ENCODE measurements at places on chromosomes 4 and X.

- no peak for DNase-seq
These were observed 302.7 kb downstream of the KCTD8 start for GRCh38 chr4:44145868-44146267.

DNA sequence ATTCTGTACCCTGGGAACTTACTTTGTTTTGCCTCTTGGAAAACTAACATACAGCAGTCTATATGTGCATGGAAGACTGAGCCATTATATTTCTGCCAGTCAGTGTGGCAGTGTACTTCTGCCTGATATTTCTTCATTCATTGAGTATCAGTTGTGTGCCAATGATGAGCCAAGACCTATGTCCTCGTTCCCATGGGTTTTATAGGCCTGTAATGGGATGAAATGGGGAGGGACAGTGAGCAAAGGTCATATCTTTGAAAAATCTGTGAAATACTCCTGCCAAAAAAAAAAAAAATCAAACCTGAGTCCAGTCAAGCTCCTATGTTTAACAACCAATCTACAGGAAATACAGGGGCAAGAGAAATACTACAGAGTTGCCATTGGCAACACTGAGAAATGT lies 9.1 kb downstream of the NSD2 start:
- DNase-seq, result no peak

DNA sequence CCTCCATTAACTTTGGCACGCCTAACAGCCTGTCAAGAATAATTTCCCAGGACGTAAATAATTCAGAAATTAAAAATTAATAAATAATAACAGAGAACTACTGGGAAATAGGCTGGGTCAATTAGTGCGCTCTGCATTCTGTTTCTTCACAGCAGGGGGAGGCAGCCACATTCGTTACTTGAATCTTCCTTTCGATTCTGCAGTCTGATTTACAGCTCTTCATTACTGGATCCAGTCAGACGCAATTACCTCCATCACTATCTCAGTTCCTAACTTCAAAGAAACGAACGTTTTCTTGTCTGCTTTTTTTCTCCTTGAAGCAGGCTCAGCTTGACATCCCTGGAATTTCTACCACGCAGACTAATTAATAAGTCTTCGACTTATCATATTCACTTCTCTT lies 9.0 kb upstream of the RPL34 start:
- no peak for DNase-seq

- peak; percentile 60 for DNase-seq
These were observed 14.7 kb upstream of the SEC24D start for GRCh38 chr4:118850488-118851173.

DNA sequence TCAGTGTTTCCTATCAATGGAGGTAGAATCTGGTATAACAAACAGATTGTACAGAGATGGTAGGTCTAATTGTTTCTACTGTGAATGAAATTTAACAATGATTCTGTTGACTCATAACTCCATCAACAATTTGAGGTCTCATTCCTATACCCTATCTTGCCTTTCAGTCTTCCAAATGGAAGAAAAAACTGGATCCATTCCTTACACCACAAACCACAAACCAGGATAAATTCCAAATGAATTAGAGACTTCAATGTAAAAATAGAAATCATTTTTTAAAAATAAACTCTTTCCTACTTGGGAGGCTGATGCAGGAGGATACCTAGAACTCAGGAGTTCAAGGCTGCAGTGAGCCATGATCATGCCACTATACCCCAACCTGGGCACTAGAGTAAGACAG lies 114.4 kb upstream of the WDR44 start:
- no peak for DNase-seq

- no peak for DNase-seq
These were observed 169.3 kb downstream of the PPARGC1A start for GRCh38 chr4:23720556-23720955.

GRCh38 chrX:24425806-24426205 lies 39.3 kb upstream of the PDK3 start:
- no peak for DNase-seq

GRCh38 chrX:52576946-52577345 lies 60.1 kb upstream of the XAGE1B start:
- no peak for DNase-seq

- DNase-seq, result no peak
These were observed 5.0 kb upstream of the SCML1 start for GRCh38 chrX:17732138-17732783.

DNA sequence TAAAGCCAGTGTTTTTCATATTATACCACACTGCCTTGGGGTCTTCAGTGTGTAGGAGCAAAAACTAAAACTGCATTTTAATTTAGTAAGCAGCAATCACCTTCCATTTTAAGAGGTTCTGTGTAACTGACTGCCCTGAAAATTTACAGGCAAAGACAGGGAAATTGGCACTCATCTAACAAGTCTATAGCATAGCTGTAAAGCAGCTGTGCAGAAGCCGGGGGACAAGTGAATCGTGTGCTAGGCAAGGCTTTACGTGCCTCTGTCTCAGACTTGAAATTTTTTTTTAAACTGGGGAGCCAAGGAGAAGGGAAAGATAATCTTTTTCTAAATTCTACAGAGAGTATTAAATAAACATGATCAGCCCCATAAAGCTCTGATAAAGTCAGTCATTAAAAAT lies 39.7 kb downstream of the TSPAN5 start:
- DNase-seq, result no peak

GRCh38 chr4:173436149-173436579 lies 37.2 kb upstream of the SCRG1 start:
- no peak for DNase-seq

- no peak for DNase-seq
These were observed 330.3 kb downstream of the TRAM1L1 start for GRCh38 chr4:116755051-116755450.

GRCh38 chrX:123450222-123450621 lies 266.1 kb downstream of the GRIA3 start:
- DNase-seq, result no peak

DNA sequence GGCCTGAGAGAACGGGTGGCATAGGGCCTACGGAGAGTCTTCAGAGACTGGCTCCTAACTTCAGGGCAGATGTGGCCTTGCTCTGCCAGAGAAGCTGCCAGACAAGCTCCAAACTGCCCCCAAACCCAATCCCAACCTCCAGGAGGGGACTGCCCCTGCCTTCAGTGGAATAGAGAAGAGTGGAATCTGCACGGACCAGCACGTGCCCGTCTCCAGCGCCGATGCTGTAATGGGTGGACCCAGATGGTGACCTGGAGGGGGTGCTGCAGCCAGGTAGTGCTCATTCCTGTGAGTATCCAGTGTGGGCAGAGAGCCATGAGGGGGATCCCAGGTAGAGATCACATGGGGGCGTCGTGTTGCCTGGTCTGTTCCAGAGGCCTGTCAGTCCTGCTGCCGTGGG lies 73.2 kb upstream of the NKX1-1 start:
- DNase-seq, result no peak

DNA sequence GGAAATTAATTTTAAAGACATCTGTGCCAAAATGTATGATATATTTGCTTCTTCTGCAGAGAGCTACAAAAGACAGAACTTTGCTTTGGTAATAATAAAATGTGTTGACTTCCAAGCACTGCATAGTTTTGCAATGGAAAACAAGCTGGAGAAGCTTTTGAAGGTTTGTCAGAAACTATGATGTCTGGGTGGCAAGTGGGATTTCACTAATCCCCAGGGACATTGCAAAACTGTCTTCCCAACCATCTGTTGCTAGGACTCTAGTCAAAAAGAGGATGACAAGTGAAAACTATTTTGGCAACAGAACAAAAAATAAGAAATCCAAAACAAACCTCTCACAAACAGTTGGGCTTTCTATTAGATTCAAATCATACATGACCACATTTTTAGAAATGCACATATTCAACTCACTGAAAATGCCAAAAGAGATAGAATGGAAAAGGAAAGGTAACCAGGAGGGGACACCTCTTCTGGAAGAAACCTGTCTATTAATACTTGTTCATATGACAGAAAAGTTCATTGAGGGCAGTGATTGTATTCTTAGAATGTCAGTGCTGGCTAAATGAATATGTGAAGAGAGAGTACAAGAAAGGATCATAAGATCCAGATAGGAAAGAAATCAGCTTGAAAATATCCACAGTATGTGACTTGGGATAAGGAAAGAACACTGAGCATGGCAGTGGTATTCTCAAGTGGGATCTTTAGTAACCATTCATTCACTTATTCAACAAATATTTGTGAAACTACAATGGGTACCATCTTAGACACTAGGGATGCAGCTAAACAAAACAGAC lies 228.0 kb downstream of the RASL11B start:
- no peak for DNase-seq

- DNase-seq, result no peak
These were observed at the start of gene GLRB for GRCh38 chr4:157075811-157076577. Gene GLRB (plus strand): TSS chr4:157076150. CDS start chr4:157078025, 1,875 bp downstream.

DNA sequence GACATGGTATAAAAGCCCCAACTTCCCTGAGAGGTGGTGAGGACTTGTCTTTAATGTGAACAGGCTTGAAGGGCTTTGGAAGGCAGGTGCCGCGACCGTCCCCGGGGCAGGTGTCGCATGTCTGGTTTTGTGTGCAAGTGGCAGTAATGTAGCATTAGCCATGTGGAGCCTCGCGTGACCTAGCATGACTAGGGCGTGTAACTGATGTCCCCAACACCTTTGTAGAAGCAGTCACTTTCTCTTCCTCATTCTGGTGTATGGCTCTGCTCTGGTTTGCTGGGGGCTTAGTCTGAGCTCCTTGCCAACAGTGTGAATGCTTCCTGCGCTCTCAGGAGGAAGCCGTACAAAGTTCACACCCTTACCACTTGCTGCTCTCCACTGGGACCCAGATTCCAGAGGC lies 145.7 kb downstream of the AMMECR1 start:
- DNase-seq, result no peak

DNA sequence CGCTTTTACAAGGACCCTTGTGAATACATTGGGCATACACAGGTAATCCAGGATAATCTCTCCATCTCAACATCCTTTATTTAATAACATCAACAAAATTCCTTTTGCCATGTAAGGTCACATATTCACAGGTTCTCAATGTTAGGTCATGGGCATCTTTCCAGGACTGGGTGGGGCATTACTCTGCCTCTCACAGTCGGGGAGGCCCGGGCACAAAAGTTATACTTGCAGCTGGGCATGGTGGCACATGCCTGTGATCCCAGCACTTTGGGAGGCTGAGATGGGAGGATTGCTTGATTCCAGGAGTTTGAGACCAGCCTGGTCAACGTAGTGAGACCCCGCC lies 93.7 kb upstream of the AP1S2 start:
- DNase-seq, result no peak

GRCh38 chrX:6024204-6024603 lies 204.5 kb downstream of the NLGN4X start:
- DNase-seq, result no peak

GRCh38 chrX:38206036-38206435 lies 14.6 kb downstream of the SRPX start:
- DNase-seq, result no peak

GRCh38 chr4:95877636-95878035 lies 37.7 kb downstream of the PDHA2 start:
- DNase-seq, result no peak

GRCh38 chrX:56932106-56932505 lies 63.2 kb downstream of the SPIN3 start:
- DNase-seq, result no peak

GRCh38 chr4:110477836-110478235 lies 1.9 kb downstream of the ENPEP start:
- DNase-seq, result no peak

- DNase-seq, result no peak
These were observed 69.9 kb downstream of the ARHGAP10 start for GRCh38 chr4:147801820-147802219.

- no peak for DNase-seq
These were observed 43.7 kb upstream of the NPY2R start for GRCh38 chr4:155164718-155165117.

DNA sequence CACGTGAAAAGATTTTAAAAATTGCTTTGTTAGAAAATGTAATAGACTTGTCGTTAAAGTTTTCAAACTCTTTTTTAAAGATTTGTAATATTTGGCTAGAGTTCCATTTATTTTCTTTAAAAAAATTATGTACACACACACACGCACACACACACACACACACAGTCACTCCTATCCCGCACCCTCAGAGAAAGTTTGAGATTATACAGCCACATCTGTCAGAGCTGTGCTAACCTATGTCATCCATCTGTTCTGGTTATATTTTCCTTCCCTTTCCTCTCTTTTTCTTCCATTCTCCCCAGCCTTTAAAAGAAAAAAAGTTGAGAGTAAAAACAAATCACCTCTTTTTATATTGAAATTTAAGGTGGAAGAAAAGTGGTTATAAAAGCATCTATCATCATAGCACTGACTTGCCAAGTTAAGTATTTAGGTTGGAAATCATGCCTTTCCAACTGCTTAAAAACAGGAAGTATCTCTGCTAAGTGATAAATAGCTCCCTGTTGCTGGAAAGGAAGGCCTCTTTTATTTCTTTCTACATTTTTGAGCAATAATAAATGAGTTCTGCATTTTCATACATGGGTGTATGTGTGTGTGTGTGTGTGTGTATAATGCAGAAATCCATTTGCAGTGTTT lies 163.3 kb upstream of the SPRY1 start:
- no peak for DNase-seq

GRCh38 chrX:107787827-107788226 lies 10.3 kb downstream of the NCBP2L start:
- DNase-seq, result no peak

GRCh38 chr4:110544594-110544993 lies 68.6 kb downstream of the ENPEP start:
- no peak for DNase-seq

GRCh38 chrX:67351411-67351810 lies 192.4 kb upstream of the AR start:
- no peak for DNase-seq

GRCh38 chr4:87038837-87039615 lies 104.2 kb downstream of the AFF1 start:
- no peak for DNase-seq

DNA sequence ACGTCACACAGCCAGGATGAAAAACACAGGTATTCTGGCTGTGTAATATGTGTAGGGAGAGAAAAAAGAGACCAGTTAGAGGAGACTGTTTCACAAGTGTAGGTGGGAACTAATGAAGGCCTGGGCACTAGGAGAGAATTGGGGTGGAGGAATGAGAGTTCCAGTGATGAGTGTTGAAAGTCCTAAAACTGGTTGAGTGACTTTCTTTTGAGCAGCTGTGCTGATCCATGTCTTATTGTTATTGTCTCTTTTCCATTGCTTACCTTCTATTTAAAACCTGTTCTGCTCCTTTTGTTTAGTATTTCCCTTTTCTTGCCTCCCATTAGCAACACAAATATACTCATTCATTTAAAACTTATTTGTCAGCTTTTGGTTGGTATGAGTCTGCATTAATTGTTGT lies 88.7 kb downstream of the PDLIM5 start:
- no peak for DNase-seq

Data from naive thymus-derived CD4-positive, alpha-beta T cell (primary cell).